ENCODE measurements at places on chromosomes 12 and 14.
A peak's percentile ranks its signal among the peaks of the same experiment; 100 is the strongest.

DNA sequence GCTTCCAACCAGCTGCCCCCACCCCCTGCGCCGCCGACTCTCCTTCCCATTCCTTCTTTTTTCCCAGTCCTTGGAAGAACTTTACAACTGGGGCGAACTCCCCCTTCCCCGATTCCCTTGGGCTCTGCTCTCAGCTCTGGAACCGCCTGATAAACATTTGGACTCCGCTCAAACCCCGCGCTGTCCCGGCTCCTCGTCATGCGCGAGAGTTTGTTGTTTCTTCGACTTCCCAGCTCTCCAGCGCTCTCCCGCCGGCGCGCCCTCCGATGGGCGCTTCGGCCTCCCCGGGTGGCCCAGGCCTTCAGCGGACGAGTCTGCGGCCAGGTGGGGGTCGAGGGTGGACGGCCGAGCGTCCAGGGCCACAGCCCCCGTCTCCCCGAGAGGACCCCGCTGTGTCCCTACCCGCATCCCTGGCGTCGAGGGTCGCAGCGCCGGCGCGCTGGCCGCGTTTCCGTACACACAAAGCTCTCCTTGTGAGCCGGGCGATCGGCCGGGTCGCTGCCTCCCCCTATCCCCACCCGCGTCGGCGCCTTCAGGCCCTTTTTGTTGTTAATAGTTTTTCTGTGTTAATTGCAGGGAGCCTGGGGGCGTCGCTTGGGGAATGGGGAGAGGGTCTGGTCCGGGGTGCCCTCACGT is 847 bp downstream of the MMP14 start:
- no peak for ATAC-seq

GRCh38 chr14:72847721-72848120 is 46.2 kb downstream of the DPF3 start:
- ATAC-seq, result no peak

DNA sequence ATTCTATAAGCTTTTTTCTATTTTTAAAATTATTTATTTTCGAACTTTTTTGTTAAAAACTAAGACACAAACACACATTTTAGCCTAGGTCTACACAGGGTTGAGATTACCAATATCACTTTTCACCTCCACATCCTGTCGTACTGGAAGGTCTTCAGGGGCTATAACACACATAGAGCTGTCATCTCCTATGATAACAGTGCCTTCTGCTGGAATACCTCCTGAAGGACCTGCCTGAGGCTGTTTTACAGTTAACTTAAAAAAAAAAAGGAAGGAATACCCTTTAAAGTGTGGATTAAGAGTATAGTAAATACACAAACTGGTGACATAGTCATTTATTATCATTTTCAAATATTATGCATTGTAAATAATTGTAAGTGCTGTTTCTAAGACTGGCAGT is 43.0 kb downstream of the RASSF8 start:
- no peak for ATAC-seq

GRCh38 chr12:95218150-95219133 is 835 bp downstream of the VEZT start:
- ATAC-seq, result peak; percentile 33

DNA sequence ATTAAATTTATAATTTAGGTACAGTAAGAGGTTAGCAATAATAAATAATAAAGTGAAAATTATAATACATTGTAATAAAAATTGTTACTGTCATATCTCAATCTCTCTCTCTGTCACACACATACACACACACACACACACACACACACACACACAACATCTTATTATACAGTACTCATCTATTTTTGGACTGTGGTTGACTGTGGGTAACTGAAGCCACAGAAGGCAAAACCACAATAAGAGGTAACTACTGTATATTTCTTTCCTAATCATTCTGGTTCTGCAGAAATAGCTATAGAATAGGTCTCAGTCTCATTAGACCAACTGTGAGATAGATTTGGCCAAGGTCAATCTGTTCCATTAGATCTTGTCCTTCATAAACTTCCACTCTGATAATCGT is 33.1 kb upstream of the PTPRO start:
- no peak for ATAC-seq

DNA sequence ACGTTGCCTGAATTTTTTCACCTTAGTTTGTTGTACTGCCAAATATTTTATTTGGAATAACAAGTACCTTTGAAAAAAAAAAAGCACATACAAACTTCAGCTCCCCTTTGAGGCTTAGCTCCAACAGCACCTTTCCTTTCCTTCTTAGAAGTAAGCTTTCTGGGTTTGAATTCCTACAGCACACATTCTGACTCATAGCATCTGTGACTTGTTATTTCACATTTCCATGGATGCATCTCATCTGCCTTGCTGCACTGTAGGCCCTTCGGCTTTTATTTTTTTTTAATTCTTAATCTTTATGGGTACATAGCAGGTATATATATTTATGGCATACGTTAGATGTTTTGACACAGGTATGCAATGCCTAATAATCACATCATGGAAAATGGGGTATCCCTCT is 7.2 kb downstream of the LGALS3 start:
- no peak for ATAC-seq

DNA sequence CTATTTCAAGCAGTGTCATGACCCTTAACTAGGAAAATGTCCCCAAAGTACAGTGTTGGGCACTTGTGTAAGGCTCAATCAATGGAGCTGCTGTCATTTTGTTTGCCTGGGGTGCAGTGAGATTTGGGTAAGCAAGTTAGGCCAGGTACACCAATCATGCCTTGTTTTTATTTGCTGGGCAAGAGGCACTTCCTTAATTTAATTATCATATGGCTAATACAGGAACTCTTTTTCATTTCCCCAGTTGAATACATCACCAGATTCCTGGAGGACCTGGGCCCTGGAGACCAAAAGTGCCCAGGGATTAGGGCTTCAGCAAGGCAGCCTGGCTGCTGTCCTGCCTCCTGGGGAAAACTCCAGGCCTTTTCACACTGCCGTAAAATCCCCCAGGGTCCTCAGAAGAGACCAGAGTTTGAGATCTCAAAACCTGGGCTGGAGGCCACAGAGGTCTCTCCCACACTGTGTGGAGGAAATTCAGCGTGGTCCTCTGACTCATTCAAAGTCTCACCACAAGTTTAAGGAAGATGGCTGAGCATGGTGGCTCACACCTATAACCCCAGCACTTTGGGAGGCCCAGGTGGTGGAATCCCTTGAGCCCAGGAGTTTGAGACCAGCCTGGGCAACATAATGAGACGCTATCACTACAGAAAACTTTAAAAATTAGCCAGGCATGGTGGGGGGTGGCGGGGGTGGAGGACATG is 28.4 kb upstream of the FOXN3 start:
- ATAC-seq, result peak; percentile 96

DNA sequence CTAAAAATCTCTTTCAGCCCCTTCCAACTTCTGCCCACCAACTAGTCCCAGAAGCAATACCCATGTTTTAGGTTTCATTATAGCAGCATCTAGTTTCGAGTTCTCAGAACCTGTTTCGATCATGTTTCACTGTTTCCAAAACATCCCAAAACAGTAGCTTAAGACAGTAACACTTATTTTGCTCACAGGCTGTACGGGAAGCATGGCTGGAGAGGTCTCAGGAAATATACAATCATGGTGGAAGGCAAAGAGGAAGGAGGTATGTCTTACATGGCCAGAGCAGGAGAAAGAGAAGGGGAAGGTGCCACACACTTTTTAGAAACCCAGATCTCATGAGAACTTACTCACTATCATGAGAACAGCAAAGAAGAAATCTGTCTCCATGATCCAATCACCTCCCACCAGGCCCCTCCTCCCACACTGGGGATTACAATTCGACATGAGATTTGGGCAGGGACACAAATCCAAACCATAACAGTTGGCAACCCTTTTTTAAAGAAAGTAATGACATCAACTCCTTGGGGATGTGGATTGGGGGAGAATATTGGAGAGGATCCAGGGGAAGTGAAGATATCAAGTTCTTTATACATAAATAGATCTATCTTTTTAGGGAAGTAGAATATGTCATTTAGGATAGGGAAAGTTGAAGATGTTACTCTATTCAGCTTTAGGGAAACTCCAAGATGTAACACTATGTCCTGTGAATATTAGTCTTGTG is 269.9 kb upstream of the PLEKHG7 start:
- ATAC-seq, result peak; percentile 82

DNA sequence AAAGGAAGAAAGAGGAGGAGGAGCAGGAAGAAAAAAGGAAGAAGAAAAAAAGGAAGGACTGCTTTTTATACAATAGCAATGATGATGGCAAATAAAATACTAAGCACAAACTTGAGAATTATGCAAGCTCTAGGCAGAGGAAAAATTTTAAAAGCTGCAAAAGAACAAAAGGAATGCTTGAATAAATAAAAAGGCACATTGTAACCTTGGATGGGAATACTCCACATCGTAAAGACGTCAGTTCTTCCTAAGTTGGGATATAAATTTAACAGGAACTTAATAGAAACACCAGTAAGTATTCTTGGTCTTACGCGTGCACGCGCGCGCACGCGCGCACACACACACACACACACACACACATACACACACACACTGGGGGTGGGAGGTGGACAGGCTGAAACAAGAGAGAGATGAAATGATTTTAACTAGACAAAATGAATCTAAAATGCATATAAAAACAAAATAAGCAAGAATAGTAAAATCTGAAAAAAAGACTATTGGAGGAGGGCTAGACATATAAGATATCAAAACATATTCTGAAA is 43.0 kb downstream of the SERPINA3 start:
- ATAC-seq, result no peak

GRCh38 chr12:12353807-12354206 is 3.1 kb upstream of the BORCS5 start:
- no peak for ATAC-seq

- ATAC-seq, result no peak
Measured at GRCh38 chr14:23055621-23056144, 1.6 kb downstream of the CDH24 start.

GRCh38 chr12:102992297-102992696 is 34.8 kb downstream of the ASCL1 start:
- no peak for ATAC-seq

DNA sequence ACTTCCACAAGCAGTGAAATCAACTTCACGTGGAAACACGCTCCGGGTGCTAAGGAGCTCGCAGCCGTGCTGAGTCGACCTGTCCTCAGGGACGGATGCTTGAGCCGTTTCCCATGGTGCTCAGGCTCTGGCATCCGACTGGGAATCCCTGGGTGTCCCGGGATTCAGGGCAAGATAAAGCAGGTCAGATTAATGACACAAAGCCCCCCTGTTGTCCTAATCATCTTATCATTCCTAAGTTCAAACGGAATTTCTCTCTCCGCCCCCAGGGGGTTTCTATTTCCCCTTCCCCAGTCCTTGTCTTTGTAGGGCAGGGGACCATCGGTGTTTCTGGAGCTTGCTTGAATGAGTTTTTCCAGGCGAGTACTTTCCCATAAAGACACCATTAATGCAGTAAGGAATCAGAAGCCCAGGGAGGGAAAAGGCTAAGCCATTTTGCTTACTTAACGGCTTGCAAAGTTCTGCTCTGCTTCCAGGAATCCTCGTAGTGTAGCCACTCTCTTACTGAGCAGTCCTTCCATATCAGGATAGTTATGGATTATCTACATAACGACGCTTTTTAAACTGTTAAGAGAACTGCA is 116.5 kb downstream of the TMEM132C start:
- no peak for ATAC-seq

DNA sequence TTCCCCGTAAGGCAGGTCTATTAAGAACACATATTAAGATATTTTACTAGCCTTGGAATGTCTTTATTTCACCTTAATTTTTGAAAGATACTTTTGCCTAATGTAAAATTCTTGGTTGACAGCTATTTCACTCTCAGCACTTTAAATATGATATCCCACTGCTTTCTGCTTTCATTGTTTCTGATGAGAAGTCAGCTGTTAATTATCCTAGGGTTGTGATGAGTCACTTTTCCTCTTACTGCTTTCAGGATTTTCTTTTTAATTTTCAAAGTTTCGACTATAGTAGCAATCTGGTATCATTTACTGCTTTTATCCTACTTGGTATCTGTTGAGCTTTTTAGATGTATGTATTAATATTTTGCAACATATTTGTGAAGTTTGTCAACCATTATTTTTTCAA is 578.9 kb upstream of the ATP2B1 start:
- no peak for ATAC-seq

DNA sequence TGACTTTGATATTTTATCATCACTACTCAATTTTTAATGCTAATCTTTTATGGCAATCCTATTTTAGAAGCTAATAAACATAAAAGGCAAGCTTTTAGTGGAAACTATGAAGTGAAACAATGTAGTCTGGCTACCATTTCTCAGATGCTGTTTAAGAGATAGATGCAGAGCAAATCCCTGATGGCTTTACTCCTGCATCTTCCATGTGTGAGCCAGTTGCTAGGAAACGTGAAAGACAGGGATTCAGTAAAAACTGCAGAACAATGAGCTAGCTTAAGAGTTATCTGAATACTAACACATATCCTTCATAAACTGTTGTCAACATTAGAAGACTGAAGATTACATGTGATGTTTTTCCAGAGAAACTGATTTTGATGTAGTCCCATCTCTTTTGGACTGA is 112.6 kb downstream of the SLC2A13 start:
- no peak for ATAC-seq

GRCh38 chr14:91519239-91520036 is 9.3 kb upstream of the PPP4R3A start:
- ATAC-seq, result no peak

GRCh38 chr12:125304029-125304428 is 238.8 kb downstream of the AACS start:
- ATAC-seq, result no peak

DNA sequence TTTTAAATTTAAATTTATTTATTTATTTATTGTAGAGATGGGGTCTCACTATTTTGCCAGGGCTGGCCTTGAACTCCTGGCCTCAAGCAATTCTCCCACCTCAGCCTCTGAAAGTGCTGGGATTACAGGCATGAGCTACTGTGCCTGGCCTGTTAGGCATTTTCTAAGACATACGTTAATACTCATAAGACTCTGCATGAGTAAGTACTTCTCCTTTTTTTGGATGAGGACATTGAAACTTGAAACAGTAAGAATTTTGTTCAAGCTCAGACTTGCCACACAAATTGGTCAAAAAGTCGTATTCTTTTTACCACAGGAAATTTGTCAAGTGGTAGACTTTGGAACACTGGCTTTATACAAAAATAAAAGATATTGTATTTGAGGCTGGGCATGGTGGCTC is 187.4 kb upstream of the RASSF8 start:
- ATAC-seq, result no peak

DNA sequence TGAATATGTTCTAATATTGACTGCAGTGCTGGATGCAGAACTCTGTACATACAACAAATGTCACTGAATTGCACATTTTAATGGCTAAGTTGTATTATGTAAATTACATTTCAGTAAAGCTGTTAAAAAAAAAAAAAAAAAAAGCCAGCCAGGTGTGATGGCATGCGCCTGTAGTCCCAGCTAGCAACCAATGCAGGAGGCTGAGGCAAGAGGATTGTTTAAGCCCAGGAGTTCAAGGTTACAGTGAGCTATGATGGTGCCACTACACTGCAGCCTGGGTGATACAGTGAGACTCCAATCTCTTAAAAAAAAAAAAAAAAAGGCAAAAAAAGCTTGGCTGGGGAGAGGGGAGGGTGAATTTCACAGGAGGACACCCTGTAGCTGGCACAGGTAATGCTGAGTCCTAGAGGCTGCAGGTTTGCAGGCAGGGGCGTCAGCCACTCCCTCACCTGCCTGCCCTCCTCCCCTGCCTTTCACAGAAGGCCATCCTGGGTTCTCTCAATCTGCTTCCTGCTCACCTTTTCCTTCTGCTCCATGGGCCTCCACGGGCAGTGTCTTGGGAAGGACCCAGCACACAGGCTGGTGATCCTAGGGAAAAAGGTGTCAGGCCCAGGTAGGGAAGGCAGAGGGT is 40.7 kb downstream of the TESC start:
- ATAC-seq, result no peak
